ENCODE measurements at places on chromosomes 12 and 14.

DNA sequence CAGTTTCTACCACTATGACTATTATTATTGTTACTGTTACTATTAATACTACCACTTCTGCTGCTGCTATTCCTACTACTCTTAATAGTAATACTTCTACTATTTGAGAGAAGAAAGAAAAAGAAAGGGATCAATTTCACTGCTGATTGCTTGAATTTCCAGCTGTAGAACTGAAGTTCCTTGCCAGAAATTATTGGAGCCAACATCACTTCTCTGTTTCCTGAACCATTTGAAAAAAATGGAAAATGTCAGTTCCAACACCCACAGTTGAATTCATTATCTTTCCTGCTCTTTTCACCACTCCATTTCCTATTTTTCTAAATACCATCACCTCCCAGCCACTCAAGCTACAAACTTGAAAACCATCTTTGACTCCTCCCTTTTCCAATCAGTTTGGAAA, 54.1 kb upstream of the PIK3C2G start:
- DNase-seq, result no peak

DNA sequence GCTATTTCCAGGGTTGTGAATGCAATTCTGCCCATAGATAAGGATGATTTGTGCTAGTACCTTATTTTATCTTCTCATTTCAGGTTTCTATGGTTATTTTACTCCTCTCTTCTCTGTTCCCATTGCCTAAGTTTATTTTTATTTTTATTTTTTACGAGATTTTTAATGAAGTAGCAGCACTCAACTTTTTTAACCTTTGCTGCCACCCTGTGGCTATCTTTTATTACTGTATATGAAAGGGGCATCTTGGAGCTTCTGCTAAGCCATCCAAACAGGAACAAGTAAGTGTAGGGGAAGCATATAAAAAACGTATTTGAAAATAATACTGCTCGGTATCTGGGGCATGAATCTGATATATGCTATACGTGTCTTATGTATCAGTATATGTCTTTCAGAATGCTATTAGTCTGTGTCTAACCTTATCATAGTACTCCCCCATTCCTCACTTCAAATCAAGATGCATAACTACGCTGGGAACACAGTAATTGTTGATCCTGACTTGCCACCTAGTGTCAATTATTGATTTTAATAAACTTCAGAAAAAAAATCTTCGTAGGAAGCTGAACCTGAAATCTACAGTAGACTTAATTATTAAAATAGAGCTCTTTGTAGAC, 60.3 kb downstream of the KLRG1 start:
- DNase-seq, result peak; percentile 14

DNA sequence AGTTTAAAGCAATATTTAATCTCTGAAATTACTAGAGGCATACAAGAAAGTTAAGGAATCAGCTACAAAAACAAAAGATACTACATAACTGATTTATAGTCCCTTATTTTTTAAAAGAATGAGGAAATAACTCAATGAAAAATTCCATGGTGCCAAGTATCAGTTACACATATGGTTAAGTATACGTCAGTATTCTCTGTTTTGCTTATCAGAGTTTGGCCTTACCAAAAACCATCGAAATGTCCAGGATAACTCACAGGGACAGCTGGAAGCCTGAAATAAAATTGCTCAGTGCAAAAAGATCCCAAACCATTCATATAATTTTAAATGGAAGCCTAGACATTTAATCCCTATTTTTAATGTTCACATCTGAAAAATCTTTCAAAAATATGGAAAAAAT, 3.6 kb downstream of the CFL2 start:
- DNase-seq, result no peak

- DNase-seq, result no peak
Measured at GRCh38 chr12:109553483-109553882, 19.8 kb downstream of the MMAB start.
